ENCODE measurements at places on chromosomes 13 and 19.

DNA sequence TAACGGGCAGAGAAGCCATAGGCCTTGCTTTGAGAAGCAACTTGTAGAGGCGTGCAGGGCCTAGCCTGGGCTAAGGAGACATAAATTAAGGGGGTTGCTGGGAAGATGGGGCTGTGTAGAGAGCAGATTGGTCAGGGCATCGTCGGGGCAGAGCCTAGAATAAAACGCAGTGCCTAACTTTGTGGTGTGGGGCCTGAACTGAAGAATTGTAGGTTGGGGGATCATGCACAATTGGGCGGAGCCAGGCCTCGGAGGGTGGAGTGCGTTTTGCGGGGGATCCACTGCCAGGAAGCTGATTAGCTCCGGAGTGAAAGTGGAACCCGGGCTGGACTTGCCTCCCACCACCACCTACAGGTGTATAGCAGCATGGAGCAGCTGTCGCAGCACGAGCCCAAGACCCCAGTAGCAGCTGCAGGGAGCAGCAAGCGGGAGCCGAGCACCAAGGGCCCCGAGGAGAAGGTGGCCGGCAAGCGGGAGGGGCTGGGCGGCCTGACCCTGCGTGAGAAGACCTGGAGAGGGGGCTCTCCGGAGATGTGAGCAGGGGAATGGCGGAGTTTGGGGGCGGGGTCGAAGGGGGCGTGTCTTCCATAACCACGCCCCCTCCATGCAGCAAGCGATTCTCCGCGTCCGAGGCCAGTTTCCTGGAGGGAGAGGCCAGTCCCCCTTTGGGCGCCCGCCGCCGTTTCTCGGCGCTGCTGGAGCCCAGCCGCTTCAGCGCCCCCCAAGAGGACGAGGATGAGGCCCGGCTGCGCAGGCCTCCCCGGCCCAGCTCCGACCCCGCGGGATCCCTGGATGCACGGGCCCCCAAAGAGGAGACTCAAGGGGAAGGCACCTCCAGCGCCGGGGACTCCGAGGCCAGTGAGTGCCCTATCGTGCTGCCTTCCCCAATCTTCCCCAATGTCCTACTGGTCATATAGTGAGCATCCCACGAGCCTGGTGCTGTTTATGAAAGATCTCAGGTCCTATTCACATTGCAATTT is 13.8 kb downstream of the DNASE2 start:
- DNase-seq = peak; percentile 39

DNA sequence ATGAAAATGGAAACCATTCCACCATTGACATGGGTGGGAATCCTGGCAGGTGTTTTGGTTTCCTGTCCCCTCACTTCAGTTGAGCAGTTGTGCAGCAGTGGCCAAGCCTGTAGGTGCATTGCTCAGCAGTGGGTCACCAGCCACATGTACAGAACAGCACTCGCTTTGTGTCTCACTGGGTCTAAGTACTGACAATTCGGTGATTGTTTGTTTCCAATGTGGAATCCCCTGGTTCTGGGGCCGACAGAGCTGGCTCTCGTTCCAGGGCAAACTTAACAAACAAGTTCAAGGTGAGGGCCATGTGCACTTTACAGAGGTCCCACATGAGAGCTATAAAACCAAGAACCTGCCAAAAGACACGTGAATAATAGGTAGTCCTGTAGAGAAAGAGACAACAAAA is 54.1 kb upstream of the SPATA13 start:
- DNase-seq = no peak

DNA sequence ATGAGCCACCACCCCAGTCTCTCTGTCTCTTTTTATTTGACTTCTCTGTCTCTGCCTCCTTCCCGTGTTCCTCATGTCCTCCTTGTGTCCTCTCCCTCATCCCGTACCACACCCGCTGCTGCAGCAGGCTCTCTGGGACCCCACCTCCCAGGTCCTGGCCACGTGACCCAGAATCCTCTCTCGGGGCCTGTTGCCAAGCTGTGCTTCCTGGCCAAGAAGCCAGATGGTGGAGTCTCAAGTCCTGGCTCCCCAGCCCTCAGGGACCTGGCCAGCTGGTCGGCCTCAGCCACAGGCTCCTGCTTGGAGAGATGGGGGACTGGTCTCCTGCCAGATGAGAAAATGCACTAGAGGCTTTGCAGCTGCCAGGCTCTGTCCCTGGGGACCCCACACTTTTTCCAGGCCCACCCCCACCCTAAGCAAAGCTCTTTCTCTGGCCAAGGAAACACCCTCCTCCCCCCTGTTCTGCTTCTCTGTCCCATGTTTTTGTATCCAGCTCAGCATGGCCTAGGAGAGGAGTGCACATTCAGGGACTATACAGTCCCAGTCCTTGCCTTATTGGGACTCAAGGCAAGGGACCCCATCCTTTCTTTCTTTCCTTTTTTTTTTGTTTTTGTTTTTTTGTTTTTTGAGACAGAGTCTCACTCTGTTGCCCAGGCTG is 34.3 kb upstream of the SHKBP1 start:
- no peak for DNase-seq

- no peak for DNase-seq
Observed at GRCh38 chr13:61880578-61881283, 465.1 kb upstream of the PCDH20 start.

DNA sequence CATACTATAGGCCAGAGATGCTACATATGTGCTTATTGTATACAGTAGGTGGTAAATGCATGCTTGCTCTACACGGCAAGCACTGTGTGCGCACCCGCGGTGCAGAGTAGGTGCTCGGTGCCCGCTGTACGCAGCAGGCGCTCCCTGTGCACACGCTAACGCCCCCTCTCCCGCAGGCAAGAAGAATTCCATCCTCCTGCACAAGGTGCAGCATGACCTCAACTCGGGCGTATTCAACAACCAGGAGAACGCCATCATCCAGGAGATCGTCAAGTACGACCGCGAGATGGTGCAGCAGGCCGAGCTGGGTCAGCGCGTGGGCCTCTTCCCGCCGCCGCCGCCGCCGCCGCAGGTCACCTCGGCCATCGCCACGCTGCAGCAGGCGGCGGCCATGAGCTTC is 17.7 kb downstream of the POLRMT start:
- no peak for DNase-seq

GRCh38 chr19:42512743-42513304 is 15.5 kb downstream of the CEACAM1 start:
- DNase-seq = no peak

GRCh38 chr13:42354241-42355091 is 82.5 kb downstream of the AKAP11 start:
- DNase-seq = no peak

- DNase-seq = no peak
Observed at GRCh38 chr13:75294110-75294509, 187.9 kb downstream of the TBC1D4 start.

- DNase-seq = no peak
Observed at GRCh38 chr13:35736876-35737275, 260.4 kb upstream of the MAB21L1 start.

DNA sequence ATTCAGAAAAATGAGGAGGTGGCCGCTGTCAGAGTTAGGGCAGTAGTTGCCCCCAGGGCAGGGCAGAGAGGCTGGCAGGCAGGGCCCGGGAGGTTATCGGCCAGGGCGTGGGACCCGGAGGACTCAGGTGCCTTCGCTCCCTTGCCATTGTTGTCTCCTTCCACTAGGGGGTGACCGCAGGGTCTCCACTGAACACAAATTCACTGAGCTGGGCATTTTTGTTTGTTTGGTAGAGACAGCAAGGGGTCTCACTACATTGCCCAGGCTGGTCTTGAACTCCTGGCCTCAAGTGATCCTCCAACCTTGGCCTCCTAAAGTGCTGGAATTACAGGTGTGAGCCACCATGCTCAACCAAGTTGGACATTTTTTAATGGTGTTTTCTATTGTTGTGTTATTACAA is 25.1 kb downstream of the CARS2 start:
- no peak for DNase-seq

- no peak for DNase-seq
Observed at GRCh38 chr13:89883893-89884448, 1463.5 kb upstream of the MIR17HG start.

GRCh38 chr19:27955485-27956480 is 1257.2 kb downstream of the UQCRFS1 start:
- no peak for DNase-seq

- no peak for DNase-seq
Observed at GRCh38 chr13:35858665-35859064, 272.5 kb downstream of the DCLK1 start.

- no peak for DNase-seq
Observed at GRCh38 chr13:45015300-45015699, 26.0 kb downstream of the GPALPP1 start.

GRCh38 chr13:46606970-46607369 is 54.0 kb downstream of the LRCH1 start:
- no peak for DNase-seq

DNA sequence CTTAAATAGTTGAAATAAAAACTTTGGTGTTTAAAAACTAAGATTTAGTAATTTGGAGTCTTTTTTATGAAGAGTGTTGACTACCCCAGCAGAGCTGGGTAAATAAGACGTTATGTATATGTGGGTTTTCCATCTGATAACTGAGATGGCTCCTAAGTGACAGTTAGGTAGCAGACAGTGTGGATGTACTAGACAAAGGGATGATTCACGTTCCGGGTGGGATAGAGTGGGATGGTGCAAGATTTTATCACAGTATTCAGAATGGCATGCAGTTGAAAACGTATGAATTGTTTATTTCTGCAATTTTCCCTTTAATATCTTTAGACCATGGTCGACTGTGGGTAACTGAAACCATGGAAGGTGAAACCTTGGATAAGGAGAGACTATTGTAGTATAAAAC is 50.4 kb downstream of the NAA16 start:
- DNase-seq = no peak
